ENCODE measurements at places on chromosomes 16 and 17.

DNA sequence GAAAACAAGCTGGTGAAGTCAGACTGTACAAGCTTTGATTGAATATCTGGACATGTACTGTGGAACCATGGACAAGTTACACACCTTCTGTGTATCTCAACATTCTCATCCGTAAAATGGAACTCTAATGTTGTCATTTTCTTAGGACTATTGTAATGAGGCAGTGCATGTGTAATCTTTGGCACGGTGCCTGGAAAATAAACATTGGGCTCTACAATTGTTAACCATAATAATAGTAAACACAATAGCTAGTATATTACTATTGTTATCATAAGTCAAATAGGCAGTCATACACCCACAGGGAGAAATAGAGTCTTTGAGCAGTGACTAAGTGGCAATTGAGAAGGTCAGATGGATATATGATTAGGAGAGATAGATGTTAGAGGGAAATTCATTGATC is 39.8 kb upstream of the ANKFN1 start:
- no peak for DNase-seq

- no peak for DNase-seq
Observed at GRCh38 chr17:29151567-29151966, 28.6 kb downstream of the MYO18A start.

GRCh38 chr17:1882836-1883235 is 53.0 kb downstream of the RPA1 start:
- peak; percentile 50 for DNase-seq

DNA sequence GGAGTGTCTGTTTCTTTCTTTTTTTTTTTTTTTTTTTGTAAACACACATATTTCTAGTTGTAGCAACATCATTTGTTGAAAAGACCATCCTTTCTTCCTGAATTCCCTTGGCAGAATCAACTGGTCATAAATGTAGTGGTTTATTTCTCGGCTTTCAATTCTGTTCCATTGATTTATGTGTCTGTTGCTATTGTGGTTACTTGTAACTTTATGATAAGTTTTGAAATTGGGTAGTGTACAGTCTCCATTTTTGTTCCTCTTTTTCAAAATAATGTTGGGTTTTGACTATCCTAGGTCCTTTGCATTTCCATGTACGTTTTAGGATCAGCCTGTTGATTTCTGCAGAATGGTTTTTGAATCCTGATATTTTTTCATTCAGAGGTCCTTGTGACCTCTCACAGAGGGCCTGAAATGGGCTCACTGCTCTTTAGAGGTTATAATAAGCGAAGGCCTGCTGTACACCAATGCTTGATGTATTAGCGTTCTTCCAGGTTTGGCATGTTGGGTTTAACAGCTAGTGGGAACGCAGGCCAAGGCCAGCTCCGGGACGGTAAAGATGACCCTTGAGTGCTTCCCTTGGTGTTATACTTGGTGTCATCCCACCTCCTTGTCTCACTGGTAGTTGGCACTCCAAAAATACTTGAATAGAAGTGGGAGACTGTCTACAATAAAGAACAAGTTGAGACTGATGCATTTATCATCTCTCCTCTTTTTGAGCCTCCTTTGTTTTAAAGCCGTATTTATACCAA is 43.8 kb downstream of the ZNRF1 start:
- no peak for DNase-seq

DNA sequence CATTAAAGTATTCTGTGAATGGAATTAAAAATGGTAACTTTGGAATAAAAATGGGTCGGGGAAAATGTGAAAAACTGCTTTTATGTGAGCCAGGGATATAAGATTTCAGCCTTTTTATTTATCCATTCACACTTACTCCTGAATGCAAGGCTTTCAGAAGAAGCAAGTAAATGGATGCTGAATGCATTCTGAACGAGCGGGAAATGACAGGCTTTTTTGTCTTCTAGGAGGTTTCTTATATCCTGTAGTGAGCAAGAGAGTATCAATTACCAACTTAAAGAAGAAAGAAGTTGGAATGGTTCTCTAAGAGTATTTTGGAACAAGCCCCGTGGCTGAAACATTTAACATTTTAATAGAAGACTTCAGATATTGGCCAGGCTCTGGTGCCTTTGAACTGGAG is 36.0 kb downstream of the NUP93 start:
- DNase-seq = no peak

All from GM13977 (cell line).